ENCODE measurements at places on chromosomes 3 and 15. TPM values are rescaled to one million over a fixed set of nuclear protein-coding genes. Genes with fewer than 3 reads are reported as not detected.

The GOLGA8S gene
- 0.33 TPM for total RNA-seq

The ANKUB1 gene
- total RNA-seq, result not detected

GRCh38 chr3:105976196-105976595 lies 107.4 kb upstream of the CBLB start:
- DNase-seq, result no peak

The CD96 gene
- 18.2 TPM for total RNA-seq

The GOLGA8T gene
- total RNA-seq, result not detected

DNA sequence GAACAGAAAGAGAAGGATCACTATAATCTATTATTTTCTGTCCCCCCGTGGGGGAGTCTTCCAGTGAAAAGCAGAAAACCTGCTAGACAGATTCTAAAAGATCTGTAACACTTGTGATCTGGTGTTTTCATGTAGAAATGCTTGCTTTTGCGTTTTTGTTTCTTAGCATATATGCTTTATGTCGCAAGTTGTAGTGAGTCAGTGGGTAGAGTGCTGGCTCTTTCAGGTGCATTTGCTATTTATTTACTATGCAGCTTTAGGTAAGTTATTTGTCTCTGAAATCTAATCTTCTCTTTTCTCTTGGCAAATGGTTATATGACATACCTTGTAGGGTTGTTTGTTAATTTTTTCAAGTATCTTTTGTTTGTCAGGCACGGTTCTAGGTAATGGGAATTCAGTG lies 9.4 kb downstream of the AKAP13 start:
- no peak for DNase-seq

Data from upper lobe of left lung (tissue), 6 donors.